CD4-positive, alpha-beta T cell treated with Interleukin-17A for 4 hours (primary cell): ENCODE measurements at places on chromosomes 13 and 19.

DNA sequence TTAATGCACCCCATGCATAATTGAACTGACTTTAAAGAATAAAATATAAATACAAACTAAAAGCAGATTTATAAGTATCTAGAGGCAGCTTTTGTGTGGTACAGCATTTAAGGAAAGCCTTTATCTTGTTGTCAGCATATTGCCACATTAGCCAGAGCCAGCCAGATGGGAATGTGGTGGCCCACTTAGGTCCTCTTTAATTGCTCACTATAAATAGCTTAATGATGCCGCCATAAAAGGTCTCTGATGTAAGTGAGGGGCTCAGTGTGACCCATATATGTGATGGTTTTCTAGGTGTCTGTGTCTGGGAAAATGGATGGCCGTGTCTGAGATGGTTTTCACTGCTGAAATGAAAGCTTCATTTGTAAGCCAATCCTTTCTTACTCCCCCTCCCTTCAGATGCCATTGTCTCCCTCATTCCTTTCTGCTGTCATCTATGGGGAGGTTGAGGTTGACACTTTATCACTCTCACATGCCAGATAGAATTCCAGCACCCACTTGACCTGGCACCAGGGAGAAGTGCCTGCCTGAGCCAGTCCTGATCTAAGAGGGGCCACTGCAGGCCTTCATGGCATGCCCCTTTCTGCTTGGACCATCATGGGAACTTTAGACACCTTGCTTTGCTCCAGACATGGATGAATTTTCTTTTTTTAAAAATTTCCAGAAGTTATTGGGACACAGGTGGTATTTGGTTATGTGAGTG, 135.3 kb downstream of the MTUS2 start:
- no peak for DNase-seq

DNA sequence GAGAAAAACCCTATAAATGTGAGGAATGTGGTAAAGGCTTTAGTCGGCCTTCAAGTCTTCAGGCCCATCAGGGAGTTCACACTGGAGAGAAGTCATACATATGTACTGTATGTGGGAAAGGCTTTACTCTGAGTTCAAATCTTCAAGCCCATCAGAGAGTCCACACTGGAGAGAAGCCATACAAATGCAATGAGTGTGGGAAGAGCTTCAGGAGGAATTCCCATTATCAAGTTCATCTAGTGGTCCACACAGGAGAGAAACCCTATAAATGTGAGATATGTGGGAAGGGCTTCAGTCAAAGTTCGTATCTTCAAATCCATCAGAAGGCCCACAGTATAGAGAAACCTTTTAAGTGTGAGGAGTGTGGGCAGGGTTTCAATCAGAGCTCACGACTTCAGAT, 11.7 kb downstream of the ZNF226 start:
- no peak for DNase-seq

DNA sequence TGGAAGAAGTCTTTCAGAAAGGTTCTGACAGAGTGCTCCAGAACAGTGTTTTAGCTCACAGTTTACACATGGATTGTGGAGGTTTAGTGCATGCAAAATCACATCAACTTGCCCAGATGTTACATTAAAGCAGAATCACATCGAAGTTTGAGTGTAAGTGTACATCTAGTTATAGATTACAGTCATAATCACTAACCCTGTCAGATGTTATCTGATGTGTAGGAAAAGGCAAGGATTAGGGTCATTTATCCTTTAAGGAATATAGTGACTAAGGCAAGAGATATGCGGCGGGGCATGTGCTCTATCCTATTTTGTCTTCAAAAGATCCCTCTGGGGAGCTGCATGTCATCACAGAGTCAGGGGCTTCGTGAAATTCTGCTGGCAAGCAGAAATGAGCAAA, 66.9 kb downstream of the CYSLTR2 start:
- DNase-seq: no peak

DNA sequence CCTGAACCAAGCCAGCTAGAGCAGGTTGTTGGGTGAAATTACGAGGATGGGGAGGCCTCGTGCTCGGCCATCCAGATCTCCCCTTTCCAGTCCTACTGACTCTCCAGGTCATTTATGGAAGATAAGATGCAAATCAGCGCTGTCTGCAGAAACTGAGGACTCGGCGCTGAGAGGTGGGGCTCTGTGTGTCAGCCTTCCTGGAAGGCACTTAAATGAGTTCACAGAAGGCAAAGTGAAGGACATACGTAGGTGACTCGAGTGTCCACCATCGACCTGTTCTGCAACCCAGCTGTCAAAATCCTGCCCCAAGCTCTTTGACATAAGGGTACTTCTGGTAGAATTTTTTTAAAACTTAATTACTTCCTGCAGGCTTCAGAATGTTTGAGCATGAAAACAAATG, 86.4 kb downstream of the RAB20 start:
- no peak for DNase-seq

DNA sequence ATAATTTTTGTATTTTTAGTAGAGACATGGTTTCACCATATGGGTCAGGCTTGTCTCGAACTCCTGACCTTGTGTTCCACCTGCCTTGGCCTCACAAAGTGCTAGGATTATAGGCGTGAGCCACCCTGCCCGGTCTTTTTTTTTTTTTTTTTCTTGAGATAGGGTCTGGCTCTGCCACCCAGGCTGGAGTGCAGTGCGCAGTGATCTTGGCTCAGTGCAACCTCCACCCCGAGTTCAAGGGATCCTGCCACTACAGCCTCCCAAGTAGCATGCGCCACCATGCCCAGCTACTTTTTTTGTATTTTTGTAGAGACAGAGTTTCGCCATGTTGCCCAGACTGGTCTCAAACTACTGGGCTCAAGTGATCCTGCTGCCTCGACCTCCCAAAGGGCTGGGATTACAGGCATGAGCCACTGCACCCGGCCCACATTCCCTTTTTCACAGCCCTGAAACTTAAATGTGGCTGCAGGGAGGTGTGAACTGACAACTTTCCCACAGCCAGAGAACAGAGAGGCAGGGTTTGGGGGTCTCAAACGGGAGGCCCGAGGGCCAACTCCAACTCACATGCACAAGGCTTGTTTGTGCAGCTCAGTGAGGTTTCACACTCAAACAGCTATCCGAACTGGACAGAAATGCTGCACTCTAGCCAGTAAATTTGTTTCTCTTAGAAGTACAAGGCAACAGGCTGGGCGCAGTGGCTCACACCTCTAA, 4.4 kb upstream of the S1PR5 start:
- DNase-seq: no peak

- no peak for DNase-seq
These were observed 7.4 kb downstream of the GPC6 start for GRCh38 chr13:93233997-93234416.

DNA sequence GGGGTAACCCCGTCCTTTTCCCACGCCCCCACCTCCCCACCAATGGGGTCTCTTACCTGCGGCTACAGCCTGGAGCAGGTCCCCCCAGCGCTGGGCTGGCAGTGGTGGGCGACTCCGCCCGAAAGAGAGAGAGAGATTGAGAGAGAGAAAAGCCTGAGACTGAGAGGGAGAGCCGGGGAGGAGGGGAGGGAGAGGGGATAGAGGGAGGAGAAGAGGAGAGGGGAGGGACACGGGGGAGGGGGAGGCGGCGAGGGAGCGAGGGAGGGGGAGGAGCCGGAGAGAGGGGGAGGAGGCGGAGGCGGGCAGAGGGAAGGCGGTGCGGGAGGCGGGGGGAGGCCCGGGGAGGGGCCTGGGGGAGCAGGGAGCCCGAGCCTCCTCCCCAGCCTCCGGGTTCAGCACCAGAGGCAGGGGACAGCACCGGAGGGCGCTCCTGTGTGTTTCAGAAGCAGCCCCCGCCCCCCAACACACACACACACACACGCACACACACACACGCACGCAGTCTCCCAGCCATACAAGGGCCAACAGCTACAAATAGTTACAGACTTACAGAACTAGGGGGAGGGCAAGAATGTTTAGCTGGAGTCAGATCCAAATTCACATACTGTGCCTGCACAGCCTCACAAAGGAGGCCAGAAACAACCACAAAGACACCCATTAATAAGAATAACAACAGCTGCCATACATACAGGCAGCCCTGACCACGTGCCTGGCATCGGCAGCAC, at the start of gene SLC8A2:
Gene SLC8A2, minus strand, starts transcription at position 161 of the 725 bp plus-strand sequence. CDS start 5,490 bp downstream, outside the sequence.
- peak; percentile 62 for DNase-seq

GRCh38 chr13:76038920-76039716, 403.0 kb downstream of the LMO7 start:
- DNase-seq: no peak

DNA sequence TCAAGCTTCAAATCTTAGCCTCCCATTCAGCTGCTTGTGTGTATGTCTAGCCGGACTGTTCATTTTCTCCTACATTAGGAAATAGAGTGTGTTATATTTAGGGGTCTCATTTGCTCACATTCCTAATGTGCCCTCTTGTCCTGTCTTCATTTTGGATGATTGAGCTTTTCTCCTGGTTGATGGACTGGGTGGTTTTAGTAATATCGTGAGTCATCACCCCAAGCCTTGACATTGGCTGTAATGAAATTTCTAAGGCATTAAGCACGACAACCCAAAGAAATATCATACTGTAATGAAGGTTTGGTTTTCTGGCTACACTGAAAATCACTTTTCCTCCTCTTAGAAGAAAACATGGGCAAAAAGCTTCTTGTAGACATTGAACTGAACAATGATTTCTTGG, 110.7 kb upstream of the WASF3 start:
- DNase-seq: no peak

DNA sequence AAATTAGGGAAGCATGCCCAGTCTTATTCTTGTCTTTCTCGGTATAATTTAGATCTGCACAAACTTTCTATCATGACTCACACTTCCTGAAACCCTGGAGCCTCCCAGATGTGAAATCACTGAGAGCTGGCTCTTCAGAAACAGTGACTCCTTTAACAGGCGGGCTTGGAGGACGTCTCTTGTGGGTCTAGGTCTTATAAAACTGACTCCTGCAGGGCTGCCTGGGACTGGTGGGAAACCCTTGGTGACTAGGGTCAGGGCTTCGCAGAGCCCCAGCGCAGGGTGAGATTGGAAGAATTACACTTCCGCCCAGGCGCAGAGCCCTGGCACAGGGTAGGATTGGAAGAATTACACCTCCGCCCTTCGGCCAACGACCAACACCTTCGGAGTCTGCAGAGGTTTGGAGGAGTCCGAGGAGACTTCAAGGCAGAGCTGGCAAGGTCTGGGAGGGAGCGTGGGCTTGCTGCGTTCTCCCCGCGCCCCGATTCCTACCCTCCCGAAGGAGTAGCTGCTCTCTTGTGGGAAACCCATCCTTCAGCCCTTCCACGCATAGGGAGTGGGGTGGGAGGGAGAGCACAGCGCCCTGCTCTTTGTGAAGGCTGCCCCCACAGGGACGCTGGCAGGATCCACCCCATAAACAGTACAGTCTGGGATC, 43.4 kb upstream of the MAP3K10 start:
- peak; percentile 26 for DNase-seq

- DNase-seq: no peak
These were observed 220.8 kb downstream of the COG6 start for GRCh38 chr13:39876258-39876657.
